ENCODE measurements at places on chromosomes 7 and 10.
A peak's percentile ranks its signal among the peaks of the same experiment; 100 is the strongest.

- no peak for DNase-seq
Observed at GRCh38 chr10:107004362-107004761, 160.1 kb downstream of the SORCS1 start.

DNA sequence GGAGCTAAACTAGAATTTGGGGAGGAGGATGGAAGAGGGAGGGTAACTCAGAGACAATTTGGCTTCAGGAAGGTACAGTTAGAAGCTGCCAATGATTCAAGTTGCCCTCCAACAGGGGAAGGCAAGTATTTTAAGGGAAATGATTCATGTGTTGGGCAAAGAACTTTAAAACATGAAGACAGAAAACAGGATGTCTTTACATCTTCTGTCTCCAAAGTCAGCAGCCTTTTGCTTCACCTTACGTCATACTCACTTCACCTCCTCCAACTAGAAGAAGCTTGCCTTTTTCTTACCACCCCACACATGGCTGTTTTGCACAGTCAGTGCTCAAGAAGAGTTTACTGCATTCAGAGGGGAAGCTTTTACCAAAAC, 36.1 kb downstream of the PPP1R3C start:
- no peak for DNase-seq

- DNase-seq: no peak
Observed at GRCh38 chr7:124428781-124429180, 336.8 kb downstream of the GPR37 start.

DNA sequence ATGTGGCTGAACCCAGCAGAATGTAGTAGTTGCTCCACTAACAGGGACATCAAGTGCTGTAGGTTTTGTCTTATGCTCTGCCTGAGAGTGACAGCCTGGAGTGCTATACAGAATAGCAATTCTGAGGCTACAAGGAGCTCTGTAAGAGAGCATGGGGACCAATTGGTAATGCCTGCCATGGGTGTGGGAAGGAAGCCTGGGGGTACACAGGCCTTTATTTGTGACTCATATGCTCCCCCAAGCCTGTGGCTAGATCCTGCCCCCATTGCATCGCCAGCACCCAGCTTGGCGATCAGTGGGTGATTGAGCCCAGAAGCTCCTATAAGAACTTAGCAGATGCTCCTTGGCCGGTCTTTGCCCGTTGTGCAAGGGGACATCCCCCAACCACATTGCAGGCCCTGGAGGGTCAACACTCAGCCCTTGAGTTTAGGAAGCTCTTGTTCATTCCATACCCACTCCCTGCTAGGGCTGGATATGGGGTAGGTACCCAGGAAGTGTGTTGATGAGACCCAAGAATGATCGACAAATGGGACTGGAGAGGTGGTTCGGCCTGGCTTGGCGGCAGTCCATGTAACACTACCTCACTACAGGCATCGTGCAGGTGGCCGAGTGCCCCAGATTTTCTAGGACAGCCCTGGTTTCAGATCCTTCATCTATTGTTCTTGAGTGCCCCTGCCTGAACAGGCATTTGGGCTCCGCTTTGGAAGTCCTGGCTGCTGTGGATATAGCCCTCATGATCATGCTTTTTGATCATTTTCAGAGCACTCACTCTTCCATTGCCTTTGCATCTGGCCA, 37.7 kb downstream of the ZMIZ1 start:
- DNase-seq: no peak

- no peak for DNase-seq
Observed at GRCh38 chr7:122743211-122743610, 40.5 kb upstream of the RNF148 start.

GRCh38 chr7:99142727-99143520, 984 bp downstream of the SMURF1 start:
- peak; percentile 91 for DNase-seq

- DNase-seq: no peak
Observed at GRCh38 chr7:70781922-70782311, 350.0 kb upstream of the GALNT17 start.

GRCh38 chr10:88949912-88950837, 2.4 kb downstream of the ACTA2 start:
- DNase-seq: no peak

DNA sequence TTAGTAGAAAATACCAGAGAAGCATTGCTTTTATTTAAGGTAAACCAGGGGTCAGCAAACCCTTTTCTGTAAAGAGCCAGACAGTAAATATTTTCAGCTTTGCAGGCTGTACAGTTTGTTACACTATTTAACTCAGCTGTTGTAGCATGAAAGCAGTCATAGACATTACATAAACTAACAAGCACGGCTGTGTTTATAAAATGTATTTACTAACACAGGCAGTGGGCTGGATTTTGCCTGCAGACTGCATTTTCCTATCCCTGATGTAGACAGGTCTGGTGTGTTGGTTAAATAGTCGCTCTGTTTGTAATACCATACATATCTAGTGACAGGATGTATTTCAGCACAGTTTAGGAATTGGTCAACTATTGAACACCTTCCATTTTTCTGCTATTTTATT, 129.3 kb downstream of the ST7 start:
- DNase-seq: no peak

DNA sequence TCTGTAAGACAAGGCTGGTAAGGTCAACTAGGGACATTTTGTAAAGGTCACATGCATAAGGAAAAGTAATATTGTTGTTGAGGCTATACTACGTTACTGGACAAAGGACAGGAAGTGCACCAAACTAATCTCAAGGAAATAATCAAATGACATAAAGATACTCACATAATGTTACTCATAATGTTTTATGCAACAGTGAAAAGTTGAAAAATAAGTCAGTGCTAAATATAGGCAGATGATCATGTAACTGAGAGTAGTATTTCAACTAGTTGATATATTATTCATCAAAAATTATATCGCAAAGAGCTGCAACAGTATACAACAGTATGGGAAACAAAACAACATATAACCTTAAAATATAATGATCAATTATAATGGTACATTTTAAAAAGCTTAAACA, 215.7 kb downstream of the PTN start:
- DNase-seq: no peak

DNA sequence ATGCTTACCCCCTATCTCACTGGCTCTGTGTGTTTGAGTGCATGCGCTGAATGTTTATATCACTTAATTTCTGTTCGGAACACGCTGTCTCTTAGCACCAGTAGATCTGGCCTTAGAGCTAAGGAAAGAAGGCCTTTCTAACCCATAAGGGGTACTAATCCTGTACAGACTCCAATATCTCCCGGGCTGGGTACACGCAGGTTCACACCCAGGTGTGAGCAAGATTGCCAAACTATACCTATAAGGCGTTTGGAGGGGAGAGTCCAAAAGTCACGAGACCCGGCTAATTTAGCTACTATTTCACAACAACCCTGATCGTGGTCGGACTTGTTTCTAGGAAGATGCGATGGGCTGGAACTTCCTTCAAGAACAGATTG, 727 bp upstream of the PDSS1 start:
- DNase-seq: no peak

DNA sequence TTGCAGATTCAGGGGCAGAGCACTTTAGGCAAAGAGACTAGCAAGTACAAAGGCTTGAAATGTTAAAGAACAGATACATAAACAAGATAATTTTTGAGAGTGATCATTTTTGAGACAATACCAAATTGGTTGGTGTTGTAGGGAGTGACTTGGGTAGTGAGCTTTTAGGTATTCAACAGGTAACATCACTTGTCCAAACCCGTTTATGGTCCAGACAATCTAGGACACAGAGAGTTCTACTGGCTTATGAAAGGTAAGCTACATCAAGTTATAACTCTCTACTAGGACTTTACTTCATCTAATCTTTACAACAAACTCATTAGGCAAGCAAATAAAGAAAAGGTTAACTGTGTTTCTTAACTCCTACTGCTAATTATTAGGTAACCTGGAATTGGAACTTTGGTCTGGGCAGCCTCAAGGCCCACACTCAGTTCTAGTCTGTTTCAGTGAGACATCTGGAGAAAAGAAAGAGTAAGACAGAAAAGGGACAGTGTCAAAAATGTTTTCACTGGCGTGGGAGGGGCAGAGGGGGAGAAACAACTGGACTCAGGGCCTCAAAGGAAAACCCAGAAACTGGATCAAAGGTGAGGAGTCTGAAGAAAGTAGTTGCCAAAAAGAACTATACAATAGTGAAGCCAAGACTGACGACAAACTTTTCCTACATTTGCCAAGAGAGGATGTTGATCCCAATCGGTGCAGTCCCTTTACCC, 39.2 kb downstream of the GNAT3 start:
- no peak for DNase-seq

- no peak for DNase-seq
Observed at GRCh38 chr7:148661471-148661870, 37.2 kb upstream of the CUL1 start.

DNA sequence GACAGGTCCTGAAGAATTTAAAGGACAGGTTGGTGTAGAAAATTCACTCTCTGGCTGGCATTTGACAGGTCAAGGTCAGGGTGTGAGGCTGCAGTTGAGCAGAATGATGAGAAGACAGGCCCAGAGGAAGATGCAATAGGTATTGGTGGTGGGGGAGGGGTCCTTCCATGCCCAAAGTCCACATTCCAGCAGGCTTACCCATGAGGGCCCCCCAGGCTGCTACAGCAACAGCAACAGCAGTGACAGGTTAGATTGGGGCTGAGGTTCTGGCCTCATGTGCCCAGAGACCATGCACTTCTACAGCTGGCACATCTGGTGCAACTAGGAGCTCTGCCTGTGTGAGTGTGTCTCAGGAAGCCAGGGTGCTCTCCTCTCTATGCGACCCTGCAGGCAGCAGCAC, 223.5 kb upstream of the GHITM start:
- DNase-seq: no peak

DNA sequence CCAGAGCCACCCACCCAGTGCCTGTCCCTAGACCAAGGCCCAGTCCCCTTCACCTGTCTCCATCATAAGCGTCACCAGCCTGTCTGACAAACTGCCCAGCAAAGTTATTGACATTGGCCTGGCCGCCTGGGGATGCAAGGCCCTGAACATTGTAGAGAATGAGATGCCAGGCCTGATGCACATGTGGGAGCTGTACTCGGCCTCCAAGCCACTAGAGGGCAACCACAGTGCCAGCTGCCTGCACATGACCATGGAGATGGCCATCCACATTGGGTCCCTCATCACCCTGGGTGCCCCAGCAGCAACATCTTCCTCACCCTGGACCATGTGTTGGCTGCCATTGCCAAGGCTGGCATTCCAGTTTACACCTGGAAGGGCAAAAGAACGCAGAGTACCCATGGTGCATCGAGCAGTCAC, 63.7 kb upstream of the ANTXRL start:
- DNase-seq: peak; percentile 37

DNA sequence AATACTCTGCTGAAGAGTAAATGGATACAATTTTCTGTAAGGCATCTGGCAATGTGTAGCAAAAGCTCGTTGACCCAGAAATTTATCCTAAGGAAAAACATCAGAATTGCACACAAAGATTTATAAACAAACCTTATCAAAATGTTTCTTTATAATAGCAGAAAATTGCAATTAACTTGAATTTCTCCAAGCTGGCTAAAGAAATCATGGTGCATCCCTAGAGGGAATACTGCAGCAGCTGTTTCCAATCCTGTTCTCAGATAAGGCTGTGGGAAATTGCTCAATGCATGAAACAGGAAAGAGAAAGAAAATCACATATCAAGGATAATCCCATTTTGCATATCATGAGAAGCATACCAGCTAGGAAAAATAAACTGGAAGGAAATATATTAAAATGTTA, 18.7 kb downstream of the TACR2 start:
- DNase-seq: no peak

DNA sequence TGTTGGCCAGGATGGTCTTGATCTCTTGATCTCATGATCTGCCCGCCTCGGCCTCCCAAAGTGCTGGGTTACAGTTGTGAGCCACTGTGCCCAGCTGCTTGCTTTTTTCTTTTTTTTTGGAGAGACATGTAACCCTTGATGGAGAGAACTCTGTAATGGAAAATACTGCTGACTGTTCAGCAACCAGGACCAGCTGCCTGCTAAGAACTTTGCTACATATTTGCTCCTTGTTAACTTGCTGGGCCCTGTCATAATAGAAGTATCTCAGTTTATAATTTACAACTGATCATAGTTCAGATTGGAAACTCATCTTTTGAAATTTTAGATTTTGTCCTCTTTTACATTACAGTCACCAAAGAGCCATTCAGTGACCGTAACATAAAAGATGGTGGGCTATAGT, 34.9 kb downstream of the TASOR2 start:
- DNase-seq: no peak

DNA sequence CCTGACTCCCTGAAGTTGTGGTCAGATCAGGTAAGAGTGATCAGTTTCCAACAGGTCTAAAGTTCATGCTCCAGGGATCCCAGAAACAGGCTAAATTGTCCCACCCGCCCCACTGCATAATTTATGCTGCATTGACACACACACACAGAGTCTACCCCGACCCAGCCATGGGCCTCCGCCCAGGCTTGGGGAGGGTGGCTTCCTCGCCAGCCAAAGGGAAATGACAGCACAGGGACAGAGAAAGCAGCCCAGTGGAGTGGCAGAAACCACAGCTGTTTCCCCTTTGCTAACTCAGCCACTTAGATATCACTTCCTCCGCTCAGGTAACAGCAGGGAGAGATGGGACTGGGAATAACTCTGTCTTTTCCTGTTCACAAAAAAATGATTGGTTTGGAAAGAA, 9.4 kb downstream of the SH3PXD2A start:
- no peak for DNase-seq

DNA sequence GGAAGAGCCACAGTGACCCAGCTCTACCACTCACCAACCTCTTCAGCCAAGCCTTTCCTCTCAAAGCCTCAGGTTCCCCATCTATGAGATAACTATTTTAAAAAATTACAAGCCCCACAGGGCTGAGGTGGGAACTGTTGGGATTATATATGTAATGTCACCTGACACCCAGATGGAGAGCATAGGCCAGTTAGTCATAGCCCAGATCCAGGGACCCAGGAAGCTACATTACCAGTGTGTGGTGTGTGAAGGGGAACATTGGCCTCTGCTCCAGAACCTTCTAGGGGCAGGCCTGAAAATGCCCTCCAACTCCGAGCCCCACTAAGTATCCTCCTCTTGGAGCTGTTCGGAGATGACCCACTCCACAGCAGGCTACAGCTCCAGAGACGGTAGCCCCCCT, 162.4 kb downstream of the NRF1 start:
- DNase-seq: no peak

DNA sequence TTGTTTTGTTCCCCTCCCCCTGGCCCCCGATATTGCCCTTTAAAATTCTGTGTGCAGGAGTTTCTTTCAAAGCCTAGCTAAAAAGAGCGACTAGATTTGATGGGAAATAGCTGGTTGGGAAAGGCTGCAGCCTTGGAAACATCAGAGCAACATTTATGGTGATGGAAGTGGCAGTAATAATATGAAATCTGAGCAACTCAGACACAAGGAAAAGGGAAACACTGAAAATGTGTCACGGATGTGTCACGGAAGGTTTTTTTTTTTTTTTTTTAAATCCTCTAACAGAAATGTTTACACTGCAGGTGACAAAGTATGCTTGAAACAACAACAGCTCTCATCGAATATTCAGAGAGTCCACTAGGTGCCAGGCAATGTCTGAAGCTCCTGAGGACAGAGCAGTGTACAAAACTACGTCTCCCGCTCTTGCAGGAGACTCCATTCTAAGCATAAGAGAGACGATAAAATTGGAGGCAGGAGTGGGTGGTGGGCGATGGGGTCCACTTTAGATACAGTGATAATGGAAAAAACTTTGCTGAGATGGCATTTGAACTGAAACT, 143.0 kb downstream of the RSU1 start:
- DNase-seq: no peak

Measured in stimulated activated CD4-positive, alpha-beta T cell treated with anti-CD3 and anti-CD28 coated beads, Interleukin-2, amount 100 ng/mL, for 48 hours (primary cell).